ENCODE measurements at places on chromosomes 2 and 18.

DNA sequence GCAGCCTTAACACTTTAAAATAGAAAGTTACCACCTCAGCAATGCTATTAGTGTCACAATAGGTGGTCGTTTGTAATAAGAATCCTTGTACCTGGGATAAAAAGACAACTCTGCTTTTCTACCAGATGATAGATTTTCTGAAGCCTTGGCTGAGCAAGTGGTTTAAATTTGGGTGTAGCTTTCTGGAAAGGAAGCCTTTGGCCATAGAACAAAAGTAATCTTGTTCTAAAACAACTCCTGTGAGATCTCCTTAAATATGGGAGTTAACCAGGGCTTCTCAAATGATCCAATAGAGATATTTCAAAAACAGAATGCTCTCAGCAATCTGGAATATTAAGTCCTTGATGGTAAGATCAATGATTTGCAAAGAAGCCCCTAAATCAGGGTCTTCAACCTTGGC lies 261.6 kb downstream of the ZNF516 start:
- DNase-seq, result no peak

GRCh38 chr2:110677080-110677479 lies 783 bp downstream of the BUB1 start:
- DNase-seq, result no peak

- DNase-seq, result no peak
These were observed 8.2 kb downstream of the PER2 start for GRCh38 chr2:238280083-238280825.

DNA sequence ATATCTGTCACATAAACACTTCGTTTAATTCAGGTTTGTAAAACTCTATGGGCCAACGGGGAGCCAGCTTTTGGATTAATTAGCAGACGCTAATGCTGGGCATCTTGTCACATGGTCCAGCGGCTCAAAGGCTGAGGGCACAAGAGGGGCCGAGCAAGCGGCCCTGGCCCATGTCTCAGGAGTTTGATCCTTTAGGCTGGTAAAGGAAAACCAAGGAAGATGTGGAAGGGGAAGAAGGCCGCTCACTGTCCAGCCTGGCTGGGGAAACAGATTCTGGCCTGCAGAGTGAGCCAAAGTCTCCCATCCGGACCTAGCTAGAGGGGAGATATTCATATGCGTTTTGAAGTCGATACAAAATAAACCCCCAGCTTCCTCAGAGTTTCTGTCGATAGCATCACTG lies 248.6 kb upstream of the SIX2 start:
- no peak for DNase-seq

DNA sequence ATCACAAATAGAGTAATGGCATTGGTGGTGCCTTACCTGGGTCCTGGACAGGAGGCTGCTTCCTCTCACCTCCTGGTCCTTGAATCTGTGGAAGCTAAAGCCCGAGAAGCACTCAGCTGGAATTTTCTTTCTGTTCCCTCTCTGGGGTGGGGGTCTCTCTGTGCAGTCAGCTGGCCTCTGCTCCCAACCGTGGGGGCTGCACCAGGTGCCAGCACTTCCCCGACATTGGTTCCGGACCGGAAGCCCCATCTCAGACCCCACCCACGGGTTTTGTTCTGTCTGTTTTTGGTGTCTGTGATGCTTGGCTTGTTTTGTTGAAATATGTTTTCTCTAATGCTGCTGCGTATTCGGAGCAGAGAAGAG lies 154.7 kb downstream of the TWIST2 start:
- no peak for DNase-seq

GRCh38 chr18:22093731-22094357 lies 75.5 kb upstream of the GATA6 start:
- no peak for DNase-seq

GRCh38 chr18:54690198-54690597 lies 99.2 kb downstream of the DYNAP start:
- DNase-seq, result no peak

DNA sequence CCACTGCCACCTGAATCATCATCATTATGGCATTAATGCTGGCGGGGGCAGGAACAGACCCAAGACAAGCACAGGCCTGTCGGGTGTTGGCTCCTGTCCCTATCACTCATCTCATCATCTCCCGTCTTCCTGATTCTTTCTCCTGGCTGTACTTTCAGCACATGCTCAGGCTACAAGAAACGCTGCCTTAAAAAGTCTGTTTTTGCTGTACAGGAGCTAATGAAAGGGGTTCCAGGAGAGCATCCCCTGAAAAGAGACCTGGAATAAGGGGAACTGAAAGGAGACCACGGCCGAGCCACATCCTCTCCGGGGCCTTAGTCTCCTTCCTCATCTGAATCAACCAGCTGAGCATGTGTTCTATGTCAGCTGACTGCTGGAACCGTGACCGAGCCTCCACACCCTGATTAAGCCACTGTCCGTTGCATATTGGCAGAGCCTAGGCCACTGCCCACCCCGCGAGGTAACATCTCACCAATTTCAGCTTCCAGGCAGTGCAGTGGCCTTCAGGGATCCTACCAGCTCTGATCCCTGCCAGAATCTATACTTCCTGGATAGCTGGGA lies 62.6 kb downstream of the DNMT3A start:
- no peak for DNase-seq

DNA sequence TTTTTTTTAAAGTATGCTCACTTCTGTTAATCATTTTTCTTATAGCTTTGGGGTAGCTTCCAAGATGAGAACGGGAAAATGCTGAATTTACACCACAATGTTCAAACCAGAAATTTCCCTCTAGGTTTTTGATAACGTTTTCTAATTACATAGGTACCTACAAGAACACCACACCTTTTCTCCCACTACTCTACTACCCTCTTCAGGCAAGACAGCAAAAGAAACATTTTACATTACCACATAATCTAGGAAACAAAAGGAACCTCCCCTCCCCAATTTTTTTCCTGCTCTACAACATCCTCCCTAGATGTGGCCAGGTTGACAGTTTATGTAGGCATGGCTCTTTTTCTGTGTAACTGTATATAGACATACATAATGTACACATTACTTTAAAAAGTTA lies 32.4 kb downstream of the NDUFAF7 start:
- no peak for DNase-seq

- DNase-seq, result no peak
These were observed 24.6 kb downstream of the ITGB6 start for GRCh38 chr2:160175169-160176134.

- no peak for DNase-seq
These were observed 139.9 kb downstream of the TDRD15 start for GRCh38 chr2:21263622-21264021.
